ENCODE measurements at places on chromosomes 5 and 9. TPM values are rescaled to one million over a fixed set of nuclear protein-coding genes. Genes with fewer than 3 reads are reported as not detected.

GRCh38 chr5:150358261-150359095 is 981 bp downstream of the TCOF1 start:
- no peak for DNase-seq

- peak; percentile 33 for DNase-seq
These were observed 28.4 kb upstream of the SSBP2 start for GRCh38 chr5:81779125-81779915.

GRCh38 chr5:107937204-107937603 is 266.5 kb upstream of the EFNA5 start:
- no peak for DNase-seq

Gene C8G
- total RNA-seq, result 4.0 TPM

Data from Calu3 (cell line).